Stimulated activated CD8-positive, alpha-beta memory T cell treated with anti-CD3 and anti-CD28 coated beads, Interleukin-4, amount 100 ng/mL, for 1 hour (primary cell): ENCODE measurements at places on chromosomes 5 and 9.

GRCh38 chr5:87081511-87082372 lies 185.9 kb upstream of the RASA1 start:
- DNase-seq = peak; percentile 19

GRCh38 chr9:1129382-1129781 lies 79.2 kb downstream of the DMRT2 start:
- DNase-seq = no peak

DNA sequence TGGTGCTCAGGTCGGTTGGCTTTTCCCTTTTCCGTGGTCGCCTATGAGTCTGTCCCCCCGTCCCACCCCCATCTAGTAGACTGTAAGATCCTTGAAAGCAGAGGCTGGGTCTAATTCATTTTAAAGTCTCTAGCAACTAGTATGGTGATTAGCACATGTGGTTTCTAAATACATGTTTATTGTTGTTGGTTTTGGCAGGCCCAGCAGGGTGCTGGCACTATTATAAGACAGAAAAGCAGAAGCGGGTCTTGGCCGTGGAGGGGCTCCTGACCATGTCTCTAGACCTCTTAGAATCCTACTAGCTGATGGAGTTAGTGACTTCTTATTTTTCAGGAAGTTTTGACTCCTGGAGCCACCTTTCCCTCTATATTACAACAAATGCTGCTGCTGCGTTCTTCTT lies 61.5 kb upstream of the TNFSF8 start:
- DNase-seq = no peak

DNA sequence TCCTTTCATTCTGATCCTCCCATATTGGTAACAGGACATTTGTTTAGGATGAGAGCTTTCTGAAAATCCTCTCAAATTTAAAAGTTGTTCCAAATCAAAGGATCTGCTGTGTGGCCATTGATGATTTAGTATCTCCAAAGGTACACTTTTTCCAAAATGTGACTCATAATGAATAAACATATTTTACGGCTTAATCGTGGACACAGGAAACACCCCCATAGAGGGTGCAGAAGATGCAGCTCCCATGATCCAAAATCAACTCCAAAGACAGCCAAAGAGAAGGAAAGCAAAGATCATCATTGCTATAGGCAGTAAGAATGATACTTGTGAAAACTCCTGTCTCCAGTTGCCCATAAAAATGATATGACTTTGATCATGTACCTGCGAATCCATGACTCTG lies 239.7 kb downstream of the PIK3R1 start:
- DNase-seq = no peak

DNA sequence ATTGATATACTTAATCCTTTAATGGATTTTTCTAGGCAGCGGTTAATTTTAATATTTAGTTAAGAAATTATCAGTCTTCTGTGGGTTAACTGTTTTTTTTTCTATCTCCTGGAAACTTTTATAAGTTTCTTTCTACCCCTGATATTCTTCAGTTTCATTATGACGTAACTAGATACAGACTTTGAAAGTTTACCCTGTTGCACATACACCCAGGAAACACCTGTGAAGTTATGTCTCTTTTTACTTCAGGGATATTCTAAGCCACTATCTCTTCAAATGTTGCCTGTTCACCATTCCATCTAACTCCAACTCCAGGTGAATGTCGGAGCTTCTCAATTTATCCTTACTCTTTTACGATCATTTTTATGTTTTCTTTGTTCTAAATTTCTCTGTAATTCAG lies 329.0 kb downstream of the ICE1 start:
- DNase-seq = no peak

DNA sequence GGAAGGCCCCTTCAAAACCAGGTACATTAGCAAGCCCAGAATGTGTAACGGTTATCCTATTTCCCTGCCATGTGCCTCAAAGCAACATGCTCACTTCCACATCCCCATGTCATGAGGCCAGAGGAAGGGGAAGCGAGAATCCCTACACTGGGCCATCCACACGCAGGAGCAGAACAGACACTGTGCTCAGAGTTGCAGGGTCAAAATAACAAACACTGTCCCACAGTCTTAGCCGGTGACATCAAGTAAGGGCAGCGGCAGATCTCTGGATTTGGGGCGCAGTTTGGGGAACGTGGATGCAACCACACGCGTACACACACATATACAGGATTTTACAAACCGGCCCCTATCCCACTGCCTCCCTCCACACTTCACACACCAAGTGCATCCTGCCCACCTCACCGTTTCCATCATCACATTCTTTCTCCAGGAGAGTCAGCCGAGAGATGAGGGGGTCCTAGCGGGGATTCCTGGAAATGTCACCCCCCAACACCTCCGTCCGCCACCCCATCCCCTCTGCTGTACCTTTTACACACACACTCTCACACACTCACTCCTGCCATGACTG lies 776 bp downstream of the APBA1 start:
- DNase-seq = no peak

DNA sequence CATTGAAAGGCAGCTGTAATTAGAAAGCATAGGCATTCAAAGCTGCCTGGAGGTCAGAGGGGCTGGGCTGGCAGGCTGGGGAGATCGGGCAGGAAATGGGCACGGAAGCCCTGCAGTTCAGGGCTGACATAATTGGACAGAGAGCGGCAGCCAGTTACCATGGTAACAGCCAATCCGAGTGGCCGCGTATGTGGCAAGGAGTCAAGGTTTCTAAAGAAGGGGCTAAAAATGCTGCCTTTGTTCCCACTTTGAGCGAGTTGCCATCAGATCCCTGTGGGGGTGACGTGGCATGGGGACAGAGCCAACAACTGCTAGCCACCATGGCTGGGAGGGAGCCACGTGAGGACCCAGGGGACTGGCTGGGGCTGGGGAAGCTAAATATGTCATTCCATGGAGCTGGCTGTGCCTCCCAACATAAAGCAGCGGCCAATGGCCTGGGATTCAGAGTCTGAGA lies 44.7 kb upstream of the NDFIP1 start:
- DNase-seq = no peak

- DNase-seq = no peak
Measured at GRCh38 chr9:99055384-99055783, 49.5 kb upstream of the TGFBR1 start.

- no peak for DNase-seq
Measured at GRCh38 chr9:70951749-70952727, 169.4 kb downstream of the TRPM3 start.

GRCh38 chr9:88741335-88741734 lies 206.4 kb downstream of the NXNL2 start:
- no peak for DNase-seq
